ENCODE measurements at places on chromosomes 3 and 15.
A peak's percentile ranks its signal among the peaks of the same experiment; 100 is the strongest.

GRCh38 chr15:69992348-69992747, 105.4 kb downstream of the TLE3 start:
- no peak for DNase-seq

DNA sequence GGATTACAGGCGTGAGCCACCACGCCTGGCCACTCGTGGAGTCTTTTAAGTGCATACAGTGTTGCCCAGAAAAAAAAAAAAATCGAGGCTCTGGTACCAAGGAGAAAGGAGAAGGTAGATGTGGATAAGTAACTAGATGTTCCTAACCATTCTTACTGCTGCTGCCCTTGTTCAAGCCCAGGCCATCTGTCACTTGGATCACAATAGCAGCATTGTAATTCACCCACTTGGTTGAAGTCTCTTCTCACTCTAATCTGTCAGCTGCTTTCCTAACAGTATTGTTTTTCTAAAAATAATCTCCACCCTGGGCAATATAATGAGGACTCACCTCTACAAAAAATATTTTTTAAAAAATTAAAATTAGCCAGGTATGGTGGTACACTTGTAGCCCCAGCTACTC, 58.0 kb upstream of the CRTC3 start:
- no peak for DNase-seq

DNA sequence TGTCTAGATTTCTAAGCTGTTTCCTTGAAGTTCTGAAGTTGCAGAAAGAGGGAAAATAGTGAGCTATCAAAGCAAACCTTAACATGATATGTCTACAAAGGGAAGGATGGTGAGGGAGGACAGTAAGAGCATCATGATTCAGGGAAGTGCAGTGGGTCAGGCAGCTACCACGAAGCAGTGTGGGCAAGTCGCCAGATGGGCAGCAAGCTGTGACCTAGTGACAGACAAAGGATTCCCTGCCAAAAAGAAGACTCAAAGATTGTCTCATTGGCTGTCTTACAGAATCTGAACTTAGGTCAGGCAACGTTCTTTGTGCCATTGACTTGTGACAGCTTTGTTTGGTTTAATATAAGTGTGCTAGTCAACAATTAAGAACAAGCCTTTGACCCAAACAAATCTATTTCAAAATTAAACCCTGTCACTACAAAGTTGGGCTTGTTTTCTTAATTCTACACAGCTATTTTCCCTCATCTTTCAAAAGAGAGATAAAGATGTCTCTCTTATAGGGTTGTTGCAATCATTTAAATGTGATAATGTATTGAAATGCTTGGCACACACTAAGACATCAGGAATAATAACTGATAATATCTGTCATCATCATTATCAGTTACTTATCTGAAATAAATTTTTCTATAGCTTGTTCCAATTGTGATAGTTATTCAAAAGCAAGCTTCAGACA, 153.3 kb downstream of the ECT2 start:
- DNase-seq, result no peak

GRCh38 chr15:52068004-52068615, 44.5 kb downstream of the BCL2L10 start:
- no peak for DNase-seq

DNA sequence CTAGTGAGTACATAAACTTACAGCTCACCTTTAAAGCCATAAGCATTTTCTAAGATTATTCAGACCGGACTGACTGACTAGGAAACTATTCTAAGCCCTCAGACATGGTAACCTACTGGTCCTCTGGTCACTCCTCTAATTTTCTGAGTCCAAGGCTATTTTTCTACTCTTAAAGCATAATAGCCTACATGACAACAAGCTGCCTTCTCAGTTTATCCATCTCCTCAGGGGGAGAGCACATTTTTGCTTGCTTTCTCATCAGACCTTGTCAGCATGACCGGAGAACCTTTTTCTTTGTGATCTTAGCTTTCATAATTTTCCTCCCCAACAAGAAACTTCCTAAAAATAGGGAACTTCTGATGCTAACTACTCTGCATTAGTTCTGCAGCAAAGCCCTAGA, 38.4 kb downstream of the UBP1 start:
- DNase-seq, result no peak

- no peak for DNase-seq
Observed at GRCh38 chr15:54288049-54288448, 309.8 kb downstream of the UNC13C start.

DNA sequence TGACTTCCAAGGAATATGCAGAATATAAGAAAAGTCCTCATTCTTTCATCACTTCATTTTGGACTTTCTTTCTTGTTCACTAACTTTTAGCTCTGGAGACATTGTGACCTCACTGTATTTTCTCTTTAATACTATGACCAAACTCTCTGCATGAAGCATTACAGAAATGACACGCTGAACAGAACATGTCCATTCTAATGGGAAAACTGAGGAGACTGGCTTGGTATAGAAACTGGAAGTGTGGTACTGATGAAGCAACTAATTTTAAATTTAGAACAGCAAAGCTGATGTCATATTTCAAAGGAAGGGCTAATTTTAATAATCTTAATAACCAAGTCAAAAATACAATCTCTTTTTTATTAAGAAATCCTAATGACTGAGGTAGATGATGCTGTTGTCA, 4.7 kb downstream of the DPH3 start:
- DNase-seq, result peak; percentile 30

GRCh38 chr3:184604615-184605290, 43.2 kb downstream of the EPHB3 start:
- peak; percentile 16 for DNase-seq

- DNase-seq, result no peak
Observed at GRCh38 chr3:172119266-172119969, 80.0 kb downstream of the FNDC3B start.

- DNase-seq, result no peak
Observed at GRCh38 chr3:44412365-44412764, 65.1 kb downstream of the ZNF445 start.

DNA sequence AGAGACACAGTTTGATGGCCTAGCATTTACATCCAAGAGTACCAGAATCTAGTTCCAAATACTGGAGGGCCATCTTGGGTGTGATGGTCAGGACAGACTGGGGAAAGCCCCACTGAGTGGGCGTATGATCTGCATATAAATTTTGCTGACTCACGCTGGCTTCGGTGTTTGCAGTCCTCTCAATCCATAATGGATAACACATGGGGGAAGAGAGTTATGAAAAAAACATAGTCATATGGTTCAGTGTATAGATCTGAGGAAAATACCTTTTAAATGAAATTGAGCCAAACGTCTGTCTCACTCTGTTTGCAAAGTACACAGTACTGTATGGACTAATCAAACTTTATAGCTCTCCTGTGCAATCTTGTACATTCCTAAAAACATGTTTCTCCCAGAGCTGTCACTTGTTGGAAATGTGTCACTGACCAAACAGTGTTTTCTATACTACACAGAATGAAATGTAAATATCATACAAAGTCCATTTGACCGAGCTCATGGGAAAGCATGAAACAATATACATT, 125.3 kb upstream of the THBS1 start:
- no peak for DNase-seq

DNA sequence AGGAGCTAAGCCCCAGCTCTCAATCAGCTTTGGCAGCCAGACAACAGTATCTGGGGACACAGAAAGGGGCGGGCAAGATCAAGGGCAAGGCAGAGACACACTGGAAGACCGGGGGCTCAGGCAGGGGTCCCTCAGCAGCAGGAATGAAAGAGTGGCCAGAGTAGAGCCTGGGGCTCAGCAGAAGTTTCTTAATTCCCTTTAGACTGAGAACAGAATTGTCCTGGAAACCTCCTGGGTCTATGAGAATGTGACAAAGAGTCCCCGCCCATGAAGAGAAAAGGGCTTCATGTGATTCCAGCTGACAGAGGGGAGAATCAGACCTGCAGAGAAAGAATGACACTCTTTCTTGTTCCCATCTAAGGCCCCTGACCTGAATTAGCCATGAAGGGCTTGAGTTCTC, 95.2 kb upstream of the CTNNB1 start:
- DNase-seq, result no peak

GRCh38 chr3:197428117-197428801, 127.5 kb downstream of the BDH1 start:
- no peak for DNase-seq

- no peak for DNase-seq
Observed at GRCh38 chr3:154364849-154365248, 40.6 kb upstream of the DHX36 start.

GRCh38 chr3:29409409-29409808, 128.5 kb downstream of the RBMS3 start:
- no peak for DNase-seq

GRCh38 chr15:70427167-70428120, 329.7 kb upstream of the TLE3 start:
- DNase-seq, result no peak

GRCh38 chr3:9808345-9809037, 1.6 kb upstream of the TTLL3 start:
- DNase-seq, result peak; percentile 36

GRCh38 chr3:112560307-112560706, 1.5 kb downstream of the ATG3 start:
- DNase-seq, result no peak

- no peak for DNase-seq
Observed at GRCh38 chr15:80216911-80217310, 35.1 kb downstream of the CTXND1 start.

DNA sequence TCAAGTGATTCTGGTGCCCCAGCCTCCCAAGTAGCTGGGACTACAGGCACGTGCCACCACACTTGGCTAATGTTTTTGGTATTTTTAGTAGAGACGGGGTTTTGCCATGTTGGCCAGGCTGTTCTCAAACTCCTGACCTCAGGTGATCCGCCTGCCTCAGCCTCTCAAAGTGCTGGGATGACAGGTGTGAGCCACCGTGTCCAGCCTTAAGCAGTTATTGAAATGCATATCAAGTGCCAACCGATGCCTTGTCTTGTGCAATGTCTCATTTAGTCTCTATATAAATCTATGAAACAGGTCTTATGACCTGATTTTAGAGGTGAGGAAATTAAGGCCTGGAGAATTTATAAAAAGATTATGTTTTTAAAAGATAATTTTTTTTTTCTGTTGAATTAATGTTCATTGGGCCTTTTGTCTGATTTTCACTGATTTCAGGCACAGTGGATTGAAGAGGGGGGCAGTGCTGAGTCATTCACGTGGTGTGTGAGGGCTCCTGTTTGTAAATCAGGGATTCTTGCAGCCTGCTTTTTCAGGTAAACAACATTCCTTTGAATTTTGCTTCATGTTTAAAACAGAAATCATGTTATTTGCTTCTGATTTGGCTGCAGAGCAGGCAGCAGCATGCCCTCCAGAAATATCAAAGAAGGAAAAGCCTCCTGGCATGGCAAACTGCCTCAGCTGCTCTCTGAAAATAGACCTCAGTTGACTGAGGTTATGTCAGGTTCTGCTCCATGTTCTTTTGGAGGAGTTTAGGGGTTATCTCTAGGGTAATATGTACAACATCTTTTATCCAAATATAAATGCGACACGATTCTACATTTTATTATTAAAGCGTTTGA, 407.0 kb upstream of the RGMA start:
- DNase-seq, result no peak

DNA sequence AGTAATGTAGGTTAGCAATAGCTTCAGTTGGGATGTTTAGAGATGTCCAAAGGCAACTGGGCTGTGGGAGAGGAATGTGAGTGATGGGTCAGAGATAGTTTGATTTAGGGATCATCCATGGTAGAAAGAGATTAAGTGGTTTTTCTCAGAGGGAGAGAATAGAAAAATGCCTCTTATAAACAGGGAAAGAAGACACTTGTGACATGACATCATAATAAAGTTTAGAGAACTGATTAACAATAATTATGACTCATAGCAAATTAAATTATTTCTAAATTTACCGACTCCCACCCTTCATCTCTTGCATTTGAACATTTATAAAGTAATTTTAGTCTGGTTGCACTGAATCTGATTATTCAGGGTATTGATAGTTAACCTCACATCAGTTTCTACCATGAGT, 145.1 kb downstream of the CDIN1 start:
- DNase-seq, result no peak

- no peak for DNase-seq
Observed at GRCh38 chr3:151740581-151740980, 6.9 kb downstream of the AADACL2 start.

DNA sequence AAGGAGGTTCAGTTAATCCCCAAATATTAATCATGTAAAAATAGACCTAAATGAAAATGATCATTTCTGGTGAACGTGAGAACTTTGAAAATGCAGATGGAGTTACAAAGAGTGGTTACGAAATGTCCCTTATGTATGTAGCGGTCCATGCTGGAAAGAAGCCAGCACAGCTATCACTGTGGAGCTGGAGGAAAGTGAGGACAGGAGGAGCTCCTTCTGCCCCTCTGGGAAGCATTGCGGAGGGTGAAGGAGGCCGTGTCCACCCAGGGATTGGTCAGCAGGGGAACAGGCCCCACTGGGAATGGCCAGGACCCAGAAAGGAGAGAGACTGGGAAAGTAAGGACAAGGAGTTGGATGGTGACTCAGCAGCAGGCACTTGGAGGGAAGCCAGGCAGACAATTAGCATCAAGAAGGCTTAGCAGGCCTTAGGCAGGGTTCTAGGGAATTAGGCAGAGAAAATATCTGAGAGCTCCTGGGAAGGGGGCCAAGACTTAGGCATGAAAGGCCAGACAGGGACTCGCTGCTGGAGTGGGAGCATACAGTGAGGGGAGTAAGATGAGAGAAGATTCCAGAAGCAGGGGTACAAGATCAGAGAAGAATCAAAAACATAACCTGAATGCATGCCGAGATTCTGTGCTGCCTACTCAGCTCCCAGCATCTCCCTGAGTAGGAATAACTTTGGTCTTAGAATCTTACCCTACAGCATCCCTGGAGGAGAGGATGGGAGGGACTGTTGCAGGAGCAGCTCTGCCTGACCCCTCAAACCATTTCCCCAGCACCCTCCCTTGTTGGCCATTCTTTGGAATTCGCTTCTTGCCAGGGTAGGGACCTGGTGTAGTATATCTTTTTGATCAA, 171.0 kb upstream of the UMPS start:
- DNase-seq, result peak; percentile 15

GRCh38 chr3:177041021-177041729, 156.1 kb downstream of the TBL1XR1 start:
- DNase-seq, result no peak

- no peak for DNase-seq
Observed at GRCh38 chr3:181823716-181824115, 112.0 kb downstream of the SOX2 start.
